ELF-1 (cell line): ENCODE measurements at places on chromosomes 6 and 20.

DNA sequence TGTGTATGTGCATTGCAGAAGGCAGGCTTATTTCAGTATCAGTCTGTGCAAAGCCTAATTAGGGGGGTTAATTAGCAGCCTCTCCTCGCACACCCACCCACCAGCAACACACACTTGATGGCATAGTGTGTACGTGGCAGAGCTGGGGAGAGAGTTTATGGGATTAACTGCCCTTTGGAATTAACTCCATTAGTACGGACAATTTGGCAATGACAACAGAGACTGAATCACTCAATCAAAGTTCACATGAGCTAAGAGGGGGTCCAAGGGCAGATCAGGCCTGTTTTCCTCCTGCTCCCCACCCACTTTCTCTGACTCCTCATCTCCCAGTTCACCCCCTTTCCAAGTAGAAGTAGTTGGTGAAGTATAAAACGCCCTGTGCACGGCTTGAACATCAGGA, 69.5 kb downstream of the LRFN2 start:
- DNase-seq, result no peak

DNA sequence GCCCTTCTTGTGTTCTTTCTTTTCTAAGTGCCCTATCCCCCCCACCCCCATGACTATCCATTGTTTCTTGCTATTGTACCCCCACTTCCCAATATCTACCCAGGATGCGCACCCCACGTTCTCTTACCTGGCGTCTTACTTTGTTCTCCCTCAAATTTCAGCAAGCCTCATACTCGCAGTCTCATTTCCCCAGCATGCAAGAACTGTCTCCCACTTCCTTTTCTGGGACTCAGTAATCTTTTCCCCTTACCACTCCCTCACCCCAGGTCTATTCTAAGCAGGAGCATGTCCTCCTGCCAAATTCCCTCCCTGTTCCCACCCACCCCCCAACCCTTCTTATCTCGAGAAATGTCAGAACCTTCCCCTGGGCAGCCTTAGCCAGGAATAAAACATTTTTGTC, 1.7 kb upstream of the EHMT2 start:
- no peak for DNase-seq

- peak; percentile 53 for DNase-seq
These were observed 13.8 kb downstream of the NQO2 start for GRCh38 chr6:3013486-3013885.

- no peak for DNase-seq
These were observed 17.7 kb upstream of the PI16 start for GRCh38 chr6:36936824-36937223.

- no peak for DNase-seq
These were observed 22.2 kb downstream of the CARMIL1 start for GRCh38 chr6:25301362-25301761.

DNA sequence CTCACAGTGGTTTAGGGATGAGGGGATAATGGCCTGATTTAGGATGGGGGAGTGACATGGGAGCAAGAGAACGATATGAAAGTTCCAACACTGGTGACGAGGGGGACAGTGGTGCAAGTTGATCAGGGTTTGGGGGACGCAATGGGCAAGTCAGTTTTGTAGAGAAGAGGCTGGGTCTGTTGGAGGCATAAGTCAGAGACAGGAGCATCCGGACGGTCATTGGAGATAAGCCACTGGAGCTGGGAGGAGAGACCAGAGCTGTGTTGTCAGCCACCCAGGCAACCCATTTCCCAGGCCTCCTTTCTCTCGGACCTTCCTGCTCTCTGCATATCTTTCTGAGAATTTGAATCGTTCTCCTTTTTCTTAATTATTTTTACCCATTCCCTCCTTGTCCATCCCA, 9.5 kb downstream of the DNPH1 start:
- DNase-seq, result no peak

DNA sequence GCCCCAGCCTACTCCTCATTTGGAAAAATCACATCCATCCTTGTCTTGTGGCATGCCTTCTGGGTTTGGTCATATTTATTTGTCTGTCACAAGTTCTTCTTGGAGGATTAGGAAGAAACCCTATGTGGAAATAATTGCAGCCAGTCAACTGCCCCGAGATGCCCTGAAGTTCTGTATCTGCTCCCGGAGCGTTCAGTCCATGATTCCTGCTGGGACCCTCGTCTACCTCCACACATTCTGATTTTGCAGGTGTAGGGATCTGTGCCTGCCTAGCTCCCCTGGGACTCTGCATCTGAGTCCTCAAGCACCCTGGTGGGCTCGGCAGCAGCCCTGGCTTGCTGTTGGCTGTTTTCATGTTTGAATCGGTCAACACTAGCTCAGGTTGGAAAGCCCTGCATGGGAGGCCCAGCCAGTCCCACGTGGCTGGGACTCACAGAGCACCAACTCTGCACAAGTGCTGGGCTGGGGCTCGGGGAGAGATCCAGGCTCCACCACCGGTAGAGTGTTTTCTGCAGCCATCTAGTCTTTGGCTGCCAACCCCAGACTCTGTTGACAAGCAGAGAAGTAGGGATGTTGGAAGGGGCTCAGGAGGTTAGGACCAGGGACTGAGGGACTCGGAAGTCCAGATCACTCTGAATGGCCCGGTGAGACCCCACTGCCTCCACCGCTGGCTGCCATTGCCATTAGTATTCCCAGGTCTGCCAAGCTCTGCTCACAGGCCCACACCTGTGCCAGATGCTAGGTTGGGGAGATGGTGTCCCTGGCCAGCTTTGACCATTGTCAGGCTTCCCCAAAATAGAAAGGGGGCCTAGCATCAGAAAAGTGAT, 183.5 kb upstream of the CST7 start:
- DNase-seq, result no peak
